Activated naive CD4-positive, alpha-beta T cell treated with Interleukin-2 at 50 U/mL for 16 hours (primary cell): ENCODE measurements at places on chromosomes 1 and 21.

GRCh38 chr1:43722810-43723209 lies 15.5 kb downstream of the ST3GAL3 start:
- no peak for DNase-seq

GRCh38 chr1:203547147-203547546 lies 53.2 kb downstream of the OPTC start:
- no peak for DNase-seq

DNA sequence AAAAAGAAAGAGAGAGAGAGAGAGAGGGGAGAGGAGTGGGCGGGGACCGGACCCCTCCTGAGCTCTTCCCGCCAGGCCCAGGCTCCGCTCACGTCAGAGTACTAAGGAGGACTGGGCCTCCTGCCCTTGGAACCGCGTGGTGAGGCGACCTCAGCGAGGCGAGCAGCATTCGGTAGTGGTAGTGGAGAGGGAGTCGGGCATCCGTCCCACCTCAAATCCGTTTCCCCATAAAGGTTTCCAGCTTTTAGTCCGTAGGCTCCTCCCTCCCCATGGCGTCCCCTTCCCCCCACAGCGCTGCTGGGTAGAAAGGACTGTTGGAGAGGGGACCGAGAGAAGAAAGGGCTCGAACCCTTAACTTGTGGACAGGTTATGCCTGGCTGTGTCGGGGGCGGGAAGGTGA lies 124.4 kb upstream of the BARHL2 start:
- no peak for DNase-seq

DNA sequence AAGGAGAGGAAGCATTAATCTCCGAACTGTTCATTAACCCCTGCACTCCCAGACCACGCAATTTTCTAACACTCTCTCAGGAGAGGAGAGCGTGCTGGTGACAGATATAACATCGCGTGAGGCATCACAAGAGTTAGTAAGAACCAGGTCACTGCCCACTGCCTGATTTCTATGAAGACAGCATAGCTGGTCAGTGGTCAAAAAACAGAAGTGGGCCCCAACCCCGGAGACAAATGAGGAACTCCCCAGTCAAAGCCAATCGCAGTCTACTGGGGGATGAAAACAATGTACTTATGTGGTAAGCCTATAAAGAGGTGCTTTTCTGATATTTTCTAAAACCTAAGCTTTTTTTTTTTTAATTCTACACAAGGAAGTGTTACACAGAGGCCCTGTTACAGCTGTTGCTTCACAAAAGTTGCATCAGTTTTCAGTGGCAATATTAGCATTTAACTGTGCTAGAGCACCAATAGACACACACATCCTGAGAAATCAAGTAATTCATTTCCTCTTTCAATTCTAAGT lies 231.8 kb upstream of the IRF2BP2 start:
- no peak for DNase-seq

GRCh38 chr1:9253453-9254105 lies 19.0 kb downstream of the H6PD start:
- DNase-seq, result no peak

DNA sequence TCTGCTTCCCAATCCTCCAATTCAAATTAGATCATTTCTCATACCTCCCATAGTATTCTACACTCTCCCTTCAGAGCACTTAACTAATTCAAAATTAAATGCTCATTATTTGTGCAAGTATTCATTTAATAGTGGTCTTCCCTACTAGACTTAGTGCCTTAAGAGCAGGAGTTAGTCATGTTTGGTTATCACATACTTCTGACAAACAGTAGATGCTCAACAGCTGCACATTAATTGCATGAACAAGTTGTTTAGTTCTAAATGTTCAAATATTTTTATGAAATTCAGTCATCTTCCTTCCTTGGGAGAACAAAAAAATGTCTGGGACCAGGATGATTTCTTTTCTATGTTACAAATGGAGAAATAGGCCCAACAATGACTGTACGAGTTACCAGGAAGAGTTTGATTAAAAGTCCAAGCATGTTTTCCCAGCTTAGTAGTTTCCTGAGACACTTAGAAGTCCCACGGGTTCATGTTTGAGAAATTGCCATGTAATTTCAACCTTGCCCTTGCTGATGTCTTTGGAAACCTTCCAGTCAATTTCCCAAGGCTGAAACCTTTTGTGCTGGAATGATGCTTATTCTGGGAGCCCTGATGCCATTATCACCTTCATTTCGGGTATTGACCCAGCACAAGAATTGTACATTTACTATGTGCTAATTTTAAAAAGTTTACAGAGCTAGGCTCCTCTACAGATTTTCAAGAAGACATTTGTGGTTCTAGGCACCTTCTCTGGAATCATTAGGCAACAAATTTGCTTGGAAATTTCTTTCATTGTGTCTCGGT lies 437.9 kb upstream of the PLXNA2 start:
- DNase-seq, result no peak

DNA sequence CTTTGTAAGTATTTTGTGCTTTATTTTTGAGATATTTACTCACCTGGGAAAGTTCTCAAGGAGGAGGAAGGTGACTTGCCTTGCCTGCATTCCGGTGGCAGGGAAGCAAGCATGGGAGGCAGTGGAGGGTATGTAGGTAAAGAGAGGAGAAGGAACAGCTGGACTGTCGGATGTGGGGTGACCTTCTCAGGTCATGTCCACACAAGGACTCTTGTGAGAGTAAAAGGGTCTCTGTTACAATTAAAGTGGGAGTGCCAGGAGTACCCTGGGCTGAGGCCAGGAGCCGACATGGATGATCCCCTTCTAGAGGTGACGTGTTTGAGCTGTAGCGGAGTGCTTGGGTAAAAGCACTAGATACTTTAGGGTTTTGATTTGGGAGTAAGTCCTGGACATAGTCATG lies 25.0 kb downstream of the UBE4B start:
- no peak for DNase-seq

- DNase-seq, result no peak
Measured at GRCh38 chr1:22585471-22585870, 22.2 kb downstream of the EPHA8 start.

- DNase-seq, result no peak
Measured at GRCh38 chr1:163230827-163231226, 28.1 kb upstream of the RGS5 start.

GRCh38 chr1:9448132-9449109 lies 90.8 kb upstream of the SLC25A33 start:
- no peak for DNase-seq

GRCh38 chr1:206723805-206724472 lies 39.2 kb downstream of the MAPKAPK2 start:
- DNase-seq, result no peak

DNA sequence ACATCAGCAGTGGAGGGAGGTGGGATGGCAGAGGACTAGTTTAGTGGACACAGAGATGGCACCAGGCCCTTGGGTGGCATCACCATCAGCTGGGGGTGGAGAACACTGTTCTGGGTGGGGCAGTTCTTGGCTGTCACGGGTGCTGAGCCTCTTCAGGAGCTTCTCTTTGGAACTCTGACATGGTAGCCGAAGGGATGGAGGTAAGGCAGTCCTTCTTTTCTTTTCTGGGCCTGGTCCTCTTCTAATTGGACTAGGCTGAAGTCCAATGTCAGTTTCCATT lies 8.3 kb upstream of the MEF2D start:
- DNase-seq, result no peak

GRCh38 chr1:223720971-223721591 lies 8.7 kb downstream of the CAPN2 start:
- no peak for DNase-seq

DNA sequence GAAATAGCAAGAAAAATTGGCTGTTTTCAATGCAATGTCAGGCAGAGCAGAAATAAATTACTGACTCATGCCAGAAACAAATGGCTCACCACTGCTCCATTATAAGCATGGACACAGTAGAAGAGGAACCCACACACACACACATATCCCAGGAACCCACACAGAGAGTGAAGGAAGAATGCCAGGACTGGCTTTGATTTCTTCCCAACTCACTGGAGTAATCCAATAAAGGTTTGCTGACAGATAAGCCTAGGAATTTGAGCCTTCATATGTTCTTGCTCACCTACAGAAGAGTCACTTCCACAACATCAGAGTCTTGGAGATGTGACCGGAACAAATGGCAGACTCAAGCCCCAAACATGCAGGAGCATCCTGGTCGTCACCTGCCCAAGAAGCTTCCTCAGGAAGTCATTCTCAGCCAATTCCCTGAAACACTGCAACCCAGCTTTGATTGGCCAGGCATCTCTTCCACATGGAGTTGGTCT lies 2.2 kb downstream of the SH3BP5L start:
- no peak for DNase-seq

GRCh38 chr1:109272831-109273547 lies 10.0 kb downstream of the PSRC1 start:
- no peak for DNase-seq

DNA sequence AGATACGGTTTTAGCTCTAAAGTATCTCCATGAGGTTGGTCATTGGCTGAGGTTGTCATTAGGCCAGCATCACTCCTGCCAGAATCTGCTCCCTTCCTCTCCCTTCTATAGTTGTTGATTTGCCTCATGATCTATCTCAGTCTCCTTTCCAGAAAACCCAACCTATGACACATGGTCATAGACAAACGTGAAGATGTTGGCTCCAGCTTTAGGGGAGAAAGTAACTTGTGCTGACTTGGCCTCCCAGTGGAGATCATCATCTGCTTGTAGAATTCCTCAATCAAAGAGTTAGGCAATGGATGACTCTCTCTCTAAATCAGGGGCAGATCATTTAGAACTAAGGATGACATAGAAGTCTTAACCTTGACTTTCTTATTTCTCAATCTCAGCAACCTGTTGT lies 894.4 kb downstream of the TTLL7 start:
- DNase-seq, result no peak

- no peak for DNase-seq
Measured at GRCh38 chr21:33293136-33293535, 27.0 kb downstream of the IL10RB start.

GRCh38 chr1:177315261-177315660 lies 144.5 kb downstream of the BRINP2 start:
- no peak for DNase-seq

- no peak for DNase-seq
Measured at GRCh38 chr1:56187405-56187804, 392.0 kb downstream of the PLPP3 start.

DNA sequence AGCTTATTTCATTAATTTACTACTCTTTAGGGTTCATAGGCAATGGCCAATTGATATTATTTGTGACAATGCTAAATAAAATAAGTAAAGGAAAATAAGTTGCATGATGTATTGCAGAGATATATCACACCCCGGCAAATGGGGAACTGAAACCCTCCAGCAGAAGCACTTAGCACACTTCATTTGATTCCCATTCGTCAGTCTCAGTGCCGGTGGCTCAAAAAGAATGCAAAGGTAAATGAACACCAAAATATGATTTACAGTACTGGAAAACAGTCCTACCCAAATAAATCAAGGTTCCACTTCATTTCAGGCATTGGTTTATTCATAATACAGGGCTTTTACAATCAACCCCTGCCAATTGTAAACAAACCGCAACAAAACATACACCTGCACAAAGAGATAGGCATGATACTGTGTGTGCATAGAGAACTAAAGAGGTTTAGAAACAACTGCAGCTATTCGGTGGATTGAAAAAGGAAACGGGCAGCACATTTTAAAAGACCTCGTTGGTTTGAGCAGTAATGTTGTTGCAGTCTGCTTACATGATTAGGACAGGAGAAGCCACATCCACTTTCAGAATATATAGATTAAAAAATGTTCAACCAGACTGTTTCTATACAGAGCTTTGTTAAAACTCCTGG lies 1019.2 kb downstream of the TTLL7 start:
- DNase-seq, result no peak

- DNase-seq, result no peak
Measured at GRCh38 chr1:92877792-92878191, 46.0 kb downstream of the RPL5 start.

GRCh38 chr1:98793136-98793535 lies 131.6 kb downstream of the SNX7 start:
- DNase-seq, result no peak

- no peak for DNase-seq
Measured at GRCh38 chr1:117683571-117684285, 77.9 kb downstream of the TENT5C start.

DNA sequence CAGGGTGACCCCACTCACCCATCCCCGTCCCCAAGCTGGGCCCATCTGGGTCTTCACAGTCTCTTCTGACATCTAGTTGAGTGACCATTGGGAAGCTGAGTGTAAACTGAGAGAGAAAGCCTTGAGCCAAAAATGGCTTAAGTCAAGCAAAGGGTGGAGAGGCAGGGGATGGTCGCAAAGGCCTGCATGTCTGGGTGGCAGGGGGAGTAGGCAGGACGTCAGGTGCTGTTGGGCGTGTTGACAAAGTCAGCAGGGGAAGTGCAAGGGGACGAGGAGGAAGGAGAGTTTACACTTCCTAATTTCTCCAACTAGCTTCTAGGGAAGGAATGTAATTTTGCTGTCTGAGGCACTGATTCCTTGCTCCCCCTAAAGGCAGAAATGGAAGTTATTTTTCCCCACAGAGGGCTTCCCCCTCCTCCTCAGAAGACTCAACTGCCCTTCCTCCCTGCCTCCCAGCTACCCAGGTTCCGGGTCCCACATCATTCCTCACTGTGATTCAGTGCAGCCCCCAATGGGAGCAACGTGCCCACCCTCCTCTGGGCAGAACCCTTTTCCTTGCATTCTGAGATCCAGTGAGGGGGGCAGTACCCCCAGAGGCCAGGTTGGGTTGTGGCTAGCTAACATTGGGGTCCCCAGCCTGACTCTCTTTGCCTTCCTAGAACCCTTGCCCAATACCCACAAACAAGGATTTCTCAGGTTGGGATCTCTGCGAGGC lies 1.2 kb upstream of the ADORA1 start:
- DNase-seq, result no peak

DNA sequence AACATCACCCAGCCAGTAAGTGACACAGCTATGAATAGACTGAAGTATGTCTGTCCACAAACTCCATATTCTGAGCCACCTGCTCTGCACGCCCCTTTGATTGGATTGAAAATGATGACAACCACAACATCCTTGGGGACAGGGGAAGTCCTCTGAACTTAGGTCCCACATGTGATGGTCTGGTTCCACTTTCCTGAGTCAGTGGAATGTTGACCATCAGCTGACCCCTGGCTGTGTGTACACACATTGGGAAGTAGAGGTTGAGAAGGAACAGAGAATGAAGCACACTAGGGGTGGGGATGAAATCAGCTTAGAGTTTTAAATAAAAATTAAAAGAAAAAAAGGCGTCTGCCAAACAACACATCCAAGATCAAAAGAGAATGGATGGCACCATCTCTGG lies 8.0 kb upstream of the DISP3 start:
- no peak for DNase-seq
